ENCODE measurements at places on chromosomes 3 and 15. TPM values are rescaled to one million over a fixed set of nuclear protein-coding genes. Genes with fewer than 3 reads are reported as not detected.

- no peak for DNase-seq
Observed at GRCh38 chr15:48469681-48470080, 138.5 kb downstream of the DUT start.

- DNase-seq, result no peak
Observed at GRCh38 chr15:90950676-90951075, 4.0 kb upstream of the RCCD1 start.

DNA sequence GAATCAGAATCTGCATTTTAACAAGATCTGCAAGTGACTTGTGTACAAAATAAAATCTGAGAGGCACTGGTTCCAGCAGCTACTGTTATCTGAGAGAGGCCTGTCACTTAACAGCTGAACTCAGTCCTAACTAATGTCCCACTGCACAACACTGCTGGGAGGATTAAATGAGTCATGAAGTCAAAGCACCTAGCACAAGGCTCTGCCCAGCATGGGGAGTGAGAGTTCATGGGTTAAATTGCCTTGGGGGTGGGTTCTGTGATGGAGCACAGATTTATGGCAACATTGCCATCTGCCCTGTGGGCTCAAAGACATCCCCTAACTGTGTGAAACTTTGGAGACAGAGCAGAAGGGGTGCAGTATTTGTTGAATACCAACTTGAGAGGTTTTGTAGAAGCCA lies 250.9 kb downstream of the PLCL2 start:
- DNase-seq, result no peak

GRCh38 chr15:92797168-92798052 lies 102.7 kb upstream of the CHD2 start:
- DNase-seq, result no peak

Gene PP2D1
- polyA plus RNA-seq, result 0.31 TPM

Gene MNS1
- polyA plus RNA-seq, result 0.38 TPM
